Activated naive CD4-positive, alpha-beta T cell (primary cell): ENCODE measurements at places on chromosomes 2 and 18.

- DNase-seq: no peak
These were observed 67.4 kb downstream of the SH3YL1 start for GRCh38 chr2:196406-196805.

- no peak for DNase-seq
These were observed 188.2 kb downstream of the PTH2R start for GRCh38 chr2:208594642-208595385.

GRCh38 chr2:157743051-157743450 is 114.4 kb upstream of the ACVR1C start:
- no peak for DNase-seq

GRCh38 chr2:234699456-234699855 is 202.6 kb upstream of the ARL4C start:
- no peak for DNase-seq

GRCh38 chr18:63936156-63936931 is 12.8 kb upstream of the HMSD start:
- DNase-seq: no peak

- DNase-seq: no peak
These were observed 323.4 kb upstream of the RBMS1 start for GRCh38 chr2:160816916-160817499.

- DNase-seq: no peak
These were observed 11.2 kb downstream of the ASPRV1 start for GRCh38 chr2:69950241-69950640.

GRCh38 chr2:235860871-235861270 is 307.3 kb downstream of the GBX2 start:
- no peak for DNase-seq

DNA sequence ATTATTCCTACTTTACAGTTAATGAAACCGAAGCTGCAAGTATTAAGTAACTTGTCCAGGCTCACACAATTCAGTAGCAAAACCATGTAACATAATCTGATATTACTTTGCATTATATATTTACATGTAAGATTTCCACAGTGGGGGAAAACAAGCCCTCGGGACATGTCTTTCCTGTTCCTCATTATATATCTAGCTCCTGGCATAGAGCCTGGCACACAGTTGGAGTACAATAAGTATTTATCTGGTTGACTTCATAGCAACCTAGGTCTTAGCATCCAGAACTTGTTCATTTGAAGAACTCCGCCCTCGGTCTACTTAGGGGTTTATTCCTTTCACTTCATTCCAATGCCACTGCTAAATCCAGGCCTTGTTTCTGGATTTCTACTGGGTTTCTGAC is 1.6 kb upstream of the RBM45 start:
- no peak for DNase-seq

DNA sequence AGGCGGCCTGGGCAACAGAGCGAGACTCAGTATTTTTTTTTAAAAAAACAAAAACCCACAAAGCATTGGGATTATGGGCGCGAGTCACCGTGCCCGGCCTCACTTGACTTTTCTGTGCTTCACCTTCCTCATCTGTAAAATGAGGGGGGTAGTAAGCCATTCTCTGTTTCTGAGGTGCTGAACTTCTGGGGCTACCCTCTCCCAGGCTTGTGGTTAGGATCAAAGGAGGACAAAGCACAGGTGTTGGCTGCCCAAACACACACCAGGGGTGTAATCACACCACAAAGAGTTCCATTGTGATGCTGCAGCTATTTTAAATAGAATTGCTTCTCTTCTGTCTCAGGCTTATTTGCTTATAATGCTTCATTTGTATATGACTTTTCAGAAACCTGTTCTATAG is 35.8 kb upstream of the INHBB start:
- DNase-seq: no peak

DNA sequence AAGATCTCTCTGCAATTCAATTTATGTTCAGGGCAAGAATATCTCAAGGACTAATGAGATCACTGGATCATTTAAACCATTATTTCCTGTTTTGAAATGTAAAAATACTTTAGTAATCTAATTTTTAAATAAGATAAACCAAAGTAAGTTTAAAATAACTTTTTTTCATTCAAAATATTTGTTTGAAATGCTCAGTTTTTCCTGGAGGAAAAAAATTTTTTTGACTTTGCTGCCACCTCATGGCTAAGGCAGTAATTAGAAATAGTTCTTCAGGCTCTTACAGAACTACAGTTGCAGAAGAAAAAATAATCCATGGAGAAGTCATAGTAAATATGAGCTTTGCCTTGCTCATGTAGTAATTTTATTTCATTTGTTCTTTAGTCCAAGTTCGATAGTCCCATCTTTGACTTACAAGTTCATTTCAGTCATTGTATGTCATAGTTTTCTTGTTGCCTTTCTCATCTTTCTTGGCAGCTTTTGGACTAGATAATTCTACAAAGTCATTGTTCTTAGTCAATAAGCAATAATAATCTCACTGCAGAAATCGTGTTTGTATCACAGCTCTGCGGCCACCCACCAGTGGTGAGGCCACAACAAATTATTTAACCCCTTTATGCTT is 127.4 kb downstream of the DPP4 start:
- no peak for DNase-seq

DNA sequence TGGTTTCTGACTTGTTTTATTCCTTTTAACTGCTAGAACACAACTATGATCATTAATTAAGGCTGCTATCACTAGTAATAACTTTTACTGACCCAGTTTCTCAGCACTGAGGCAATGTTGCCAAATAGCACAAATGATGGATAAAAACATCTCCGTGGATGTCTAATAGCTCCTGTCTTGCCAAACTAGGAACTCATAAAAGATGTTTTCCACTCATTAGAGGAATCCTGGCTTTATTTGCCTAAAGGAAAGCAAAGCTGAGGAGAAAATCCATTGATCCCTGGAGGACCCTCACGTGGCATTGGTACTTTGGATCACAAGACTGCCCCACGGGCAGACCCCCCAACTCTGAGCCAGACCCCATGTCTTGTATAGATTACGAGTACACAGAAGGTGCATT is 96.1 kb upstream of the ZNF397 start:
- DNase-seq: no peak

DNA sequence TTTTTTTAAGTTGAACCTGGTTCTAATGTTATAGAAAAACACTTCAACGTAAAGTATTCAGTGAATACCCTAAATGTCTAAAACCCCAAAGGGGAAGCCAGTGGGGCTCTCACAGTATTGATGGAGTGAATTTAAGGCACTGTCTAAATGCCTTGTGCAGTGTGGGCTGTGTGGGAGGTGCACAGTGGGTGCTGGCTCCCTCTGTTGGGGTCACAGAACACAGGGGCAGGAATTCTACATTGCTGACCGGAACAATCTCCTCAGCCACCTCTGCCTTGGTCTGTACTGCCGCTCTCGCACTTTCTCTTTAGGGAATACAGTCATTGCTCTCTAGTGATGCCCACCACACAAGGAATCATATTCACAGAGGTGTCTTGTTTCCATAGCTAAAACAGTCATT is 45.4 kb downstream of the SPRED2 start:
- no peak for DNase-seq

DNA sequence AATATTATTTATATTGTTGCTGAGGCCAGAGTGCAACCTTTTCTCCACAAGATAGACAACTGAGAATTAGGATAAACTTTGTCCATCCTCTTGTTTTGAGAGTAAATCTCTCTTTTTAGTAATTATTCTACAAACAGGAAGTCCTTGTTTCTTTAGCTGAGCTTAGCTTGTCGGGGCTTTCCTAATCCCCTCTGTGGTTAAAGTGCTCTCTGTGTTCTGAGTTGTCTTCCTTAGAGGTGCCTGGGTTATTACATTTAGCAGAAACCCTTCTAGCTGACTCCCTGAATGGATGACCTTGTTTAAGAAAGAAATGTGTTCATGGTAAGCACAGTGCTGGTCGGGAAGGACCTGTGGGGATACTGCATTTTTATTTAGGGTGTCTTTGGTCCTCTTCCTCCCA is 12.7 kb downstream of the USP39 start:
- DNase-seq: no peak

DNA sequence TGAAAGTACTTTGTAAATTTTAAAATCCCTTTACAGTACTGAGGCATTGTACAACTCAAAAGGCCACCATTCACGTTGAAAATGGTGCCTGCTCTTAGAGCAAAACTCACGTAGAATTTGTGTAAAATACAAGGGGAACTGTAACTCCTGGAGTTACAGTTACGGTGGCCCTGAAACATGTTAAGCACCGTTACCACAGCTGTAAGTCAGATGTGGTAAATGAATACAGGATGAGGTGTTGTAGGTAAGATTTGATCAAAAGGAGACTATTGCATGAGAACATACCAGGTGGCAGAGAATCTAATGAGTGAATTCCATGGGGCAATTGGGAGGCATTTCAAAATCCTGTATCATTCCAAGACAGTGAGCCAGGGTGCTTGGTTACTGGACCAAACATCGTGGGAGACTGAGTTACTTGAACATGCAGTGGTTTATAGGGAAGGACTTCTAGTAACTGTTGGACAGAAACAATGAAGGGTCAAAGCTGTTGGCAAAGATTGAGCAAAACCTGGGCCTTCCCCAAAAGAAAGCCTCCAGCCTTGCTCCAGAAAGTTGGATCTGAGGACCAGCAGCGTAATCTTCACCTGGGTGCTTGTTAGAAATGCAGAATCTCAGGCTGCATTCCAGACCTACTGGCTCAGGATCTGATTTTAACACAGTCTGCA is 535.8 kb upstream of the POU3F3 start:
- DNase-seq: no peak

- DNase-seq: no peak
These were observed 609.0 kb upstream of the CELF4 start for GRCh38 chr18:38174594-38174993.

- no peak for DNase-seq
These were observed 245.8 kb downstream of the EIPR1 start for GRCh38 chr2:3131636-3132326.

DNA sequence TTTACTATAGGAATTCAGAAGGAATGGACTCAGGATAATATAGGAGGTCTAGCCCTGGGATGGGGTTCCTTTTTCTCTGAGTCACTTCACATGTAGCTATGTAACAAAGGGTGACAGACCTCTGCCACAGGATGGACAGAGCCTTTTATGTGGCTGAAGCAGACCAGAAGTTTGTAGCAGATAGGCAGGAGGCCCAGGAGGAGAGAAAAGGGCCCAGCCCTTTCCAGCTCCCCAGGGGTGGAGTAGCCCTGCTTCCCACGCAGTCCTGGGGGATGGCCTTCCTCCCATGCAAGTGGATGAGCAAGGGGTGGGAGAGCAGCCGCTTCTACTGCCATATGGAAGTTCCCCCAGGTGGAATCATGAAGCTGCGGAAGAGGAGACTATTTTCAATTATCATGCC is 40.3 kb downstream of the ARMC9 start:
- DNase-seq: no peak
